ENCODE measurements at places on chromosomes 4 and X. TPM values are rescaled to one million over a fixed set of nuclear protein-coding genes. Genes with fewer than 3 reads are reported as not detected.

The RIBC1 gene
- 1.1 TPM for total RNA-seq

The DCHS2 gene
- not detected for total RNA-seq

The GRIA3 gene
- not detected for total RNA-seq

The NAT8L gene
- 0.56 TPM for total RNA-seq

The SYNPO2 gene
- total RNA-seq = 0.33 TPM

Measured in activated naive CD8-positive, alpha-beta T cell treated with anti-CD3 and anti-CD28 coated beads for 36 hours (primary cell).